ENCODE measurements at places on chromosomes 3 and 15.

GRCh38 chr3:72661115-72661457 is 187.2 kb downstream of the SHQ1 start:
- peak; percentile 53 for DNase-seq

GRCh38 chr15:89963301-89964231 is 37.6 kb upstream of the ZNF710 start:
- no peak for DNase-seq

- DNase-seq: no peak
Measured at GRCh38 chr15:47661661-47662180, 55.6 kb upstream of the SEMA6D start.

DNA sequence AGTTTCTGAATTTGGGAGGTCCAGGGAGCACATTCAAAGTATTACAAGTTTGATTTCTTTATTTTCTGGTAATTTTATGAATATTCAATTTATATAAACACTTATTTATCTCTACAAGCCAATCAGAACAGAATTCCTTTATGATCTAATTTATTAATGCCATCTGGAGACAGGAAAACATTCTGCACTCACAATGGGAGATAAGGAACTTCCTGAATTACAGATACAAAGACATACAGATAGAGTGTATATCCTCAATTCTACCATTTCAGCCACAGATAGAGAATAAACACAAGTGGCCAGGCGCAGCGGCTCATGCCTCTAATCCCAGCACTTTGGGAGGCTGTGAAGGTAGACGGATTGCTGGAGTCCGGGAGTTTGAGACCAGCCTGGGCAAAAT is 86.0 kb downstream of the IQCH start:
- no peak for DNase-seq

DNA sequence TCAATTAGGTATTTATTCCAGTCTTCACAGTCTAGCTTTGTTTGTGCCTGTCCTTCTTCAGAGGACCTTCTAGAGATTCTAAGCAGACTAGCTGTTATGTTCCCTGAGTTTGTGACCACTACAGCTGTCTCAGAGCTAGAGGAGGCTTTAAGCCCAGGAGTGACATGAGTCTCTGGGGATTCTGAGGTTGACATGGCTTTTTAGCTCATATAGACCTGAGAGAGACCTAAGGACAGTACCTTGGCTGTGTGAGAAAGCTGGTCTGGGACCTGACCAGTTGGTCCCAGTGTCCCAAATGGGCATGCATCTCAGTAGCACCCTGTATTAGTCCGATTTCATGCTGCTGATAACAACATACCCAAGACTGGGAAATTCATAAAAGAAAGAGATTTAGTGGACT is 330.2 kb downstream of the DIPK2A start:
- DNase-seq: no peak

All from T47D (cell line).